ENCODE measurements at places on chromosomes 1 and 21.

- no peak for DNase-seq
Observed at GRCh38 chr1:60622486-60622885, 459.9 kb upstream of the NFIA start.

- peak; percentile 69 for DNase-seq
Observed at GRCh38 chr1:45925728-45926287, 122.4 kb downstream of the MAST2 start.

- peak; percentile 40 for DNase-seq
Observed at GRCh38 chr1:85258536-85259117, 835 bp downstream of the C1orf52 start.

GRCh38 chr1:118335331-118335732, 150.3 kb upstream of the SPAG17 start:
- peak; percentile 52 for DNase-seq

GRCh38 chr1:19684677-19685076, 20.0 kb downstream of the HTR6 start:
- no peak for DNase-seq

DNA sequence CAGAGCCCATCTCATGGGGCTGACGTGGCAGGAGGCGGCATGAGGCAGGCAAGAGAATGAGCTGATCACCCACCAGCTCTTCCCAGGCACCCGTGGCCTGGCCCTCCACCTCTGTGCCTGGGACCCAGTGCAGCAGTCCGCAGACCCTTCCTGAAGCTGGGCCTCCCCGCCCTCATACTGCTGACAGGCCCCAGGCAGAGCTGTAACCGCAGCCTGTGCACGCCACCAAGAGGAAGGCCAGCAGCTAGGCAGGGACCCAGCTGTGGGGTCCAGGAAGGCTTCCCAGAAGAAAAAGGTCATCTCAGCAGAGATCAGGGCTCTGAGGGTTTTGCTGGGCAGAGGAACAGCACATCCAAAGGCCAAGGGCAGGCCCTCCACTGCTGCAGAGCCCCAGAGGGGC, 9.8 kb upstream of the MTFR1L start:
- DNase-seq, result peak; percentile 44

DNA sequence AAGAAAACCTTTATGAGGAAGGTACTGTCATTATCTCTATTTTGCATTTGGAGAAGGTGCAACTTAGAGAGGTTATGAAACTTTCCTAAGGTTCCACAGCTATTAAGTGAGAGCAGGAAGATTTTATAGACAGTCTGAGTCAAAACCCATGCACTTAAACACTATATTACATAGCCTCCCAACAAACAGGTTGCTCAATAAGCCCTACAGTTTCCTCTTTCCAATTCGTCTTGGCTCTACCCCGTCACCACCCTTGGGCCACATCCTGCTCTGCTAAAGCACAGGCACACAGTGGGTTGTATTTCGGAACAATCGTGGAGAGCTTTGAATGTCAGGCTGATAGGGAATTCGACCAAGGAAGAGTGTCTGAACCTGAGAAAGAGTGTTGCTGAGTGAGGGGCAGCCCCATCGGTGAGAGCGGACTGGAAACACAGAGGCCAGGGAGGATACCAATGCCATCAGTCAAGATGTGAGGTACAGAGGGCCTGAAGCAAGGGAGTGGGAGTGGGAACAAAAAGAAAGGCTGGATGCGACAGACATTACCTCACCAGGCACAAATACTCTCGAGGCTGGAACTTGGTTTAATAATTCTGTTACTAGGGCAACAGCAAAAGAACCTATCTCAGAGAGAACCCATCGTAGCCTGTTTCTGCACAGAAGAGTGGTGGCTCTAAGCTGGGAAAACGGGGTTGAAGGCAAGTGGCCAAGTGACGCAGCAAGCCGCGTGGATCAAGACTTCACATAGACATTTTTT, 6.3 kb upstream of the LRRC52 start:
- DNase-seq, result no peak

GRCh38 chr1:64072089-64072793, 131.2 kb upstream of the UBE2U start:
- no peak for DNase-seq
